ENCODE measurements at places on chromosomes 2 and 18. TPM values are rescaled to one million over a fixed set of nuclear protein-coding genes. Genes with fewer than 3 reads are reported as not detected.

ERFE gene
- total RNA-seq, result 2.8 TPM

TRIM54 gene
- not detected for total RNA-seq

- no peak for DNase-seq
These were observed 1420.3 kb upstream of the PIK3C3 start for GRCh38 chr18:40534723-40535122.

- no peak for DNase-seq
These were observed 354.8 kb downstream of the AKAIN1 start for GRCh38 chr18:4842287-4842686.

- no peak for DNase-seq
These were observed 36.0 kb downstream of the GULP1 start for GRCh38 chr2:188327518-188328213.

DNA sequence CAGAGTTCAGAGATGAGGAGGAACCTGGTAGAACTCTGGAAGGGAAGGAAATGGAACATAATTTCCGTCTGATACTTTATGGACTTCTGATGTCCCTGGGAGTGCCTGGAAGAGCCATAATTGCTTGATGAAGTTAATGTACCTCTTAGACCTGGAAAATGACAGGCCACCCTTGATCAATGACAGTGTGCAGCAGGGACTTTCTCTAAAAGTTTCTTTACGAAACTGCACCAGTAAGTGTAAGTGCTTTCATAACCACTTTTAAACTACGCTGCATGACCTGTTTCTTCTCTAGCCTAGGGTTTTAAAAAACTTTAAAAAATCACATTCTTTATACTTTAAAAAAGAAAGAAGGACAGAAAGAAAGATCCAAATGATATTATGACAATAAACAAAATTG, 164.5 kb downstream of the LPIN1 start:
- no peak for DNase-seq

SALL3 gene
- not detected for total RNA-seq

DNA sequence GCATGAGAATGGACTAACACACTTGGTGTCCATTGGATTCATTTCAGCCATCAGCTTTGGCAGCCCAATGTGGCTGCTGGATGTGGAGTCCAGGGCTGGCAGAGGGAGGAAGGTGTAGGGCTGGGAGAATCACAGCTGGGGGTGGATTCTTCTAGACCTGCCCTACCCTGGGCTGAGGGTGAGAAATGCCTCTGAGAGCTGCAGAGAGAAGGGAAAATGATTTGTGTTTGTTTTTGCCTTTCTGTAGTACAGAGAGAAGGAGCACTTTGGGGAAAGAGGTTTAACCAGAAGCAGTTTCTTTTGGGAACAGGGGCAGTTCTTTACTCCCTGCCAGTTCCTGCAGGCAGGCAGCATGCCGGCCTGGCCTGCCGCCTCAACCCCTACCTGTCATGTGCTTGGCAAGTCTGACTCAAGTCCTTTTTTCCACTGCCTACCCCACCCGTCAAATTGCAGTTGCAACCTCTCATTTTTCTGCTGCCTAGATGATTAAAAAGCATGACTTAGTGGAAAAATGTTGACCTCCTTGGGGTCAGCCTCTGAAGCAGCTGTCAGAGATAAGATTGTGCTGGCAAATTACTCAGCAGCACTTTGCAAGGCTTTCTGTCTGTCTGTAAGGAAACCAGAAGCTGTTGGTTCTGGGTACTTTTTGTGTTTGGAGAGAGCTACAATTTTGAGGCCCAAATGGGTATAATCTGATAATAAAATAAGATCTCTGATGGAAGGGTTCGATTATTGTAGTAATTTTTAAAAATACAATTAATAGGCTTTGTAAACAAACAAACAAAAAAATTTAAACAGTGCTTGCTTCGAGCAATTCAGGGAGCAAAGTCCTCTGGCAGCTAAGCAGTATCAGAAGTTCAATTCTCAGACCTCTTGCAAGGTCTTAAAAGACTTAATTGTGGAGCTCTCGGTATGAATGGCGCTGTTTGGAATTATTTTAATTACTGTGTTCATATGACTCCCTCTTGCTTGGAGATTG, 21.7 kb downstream of the LBH start:
- no peak for DNase-seq

GRCh38 chr2:168849610-168850009, 40.6 kb downstream of the SPC25 start:
- DNase-seq, result no peak

DNA sequence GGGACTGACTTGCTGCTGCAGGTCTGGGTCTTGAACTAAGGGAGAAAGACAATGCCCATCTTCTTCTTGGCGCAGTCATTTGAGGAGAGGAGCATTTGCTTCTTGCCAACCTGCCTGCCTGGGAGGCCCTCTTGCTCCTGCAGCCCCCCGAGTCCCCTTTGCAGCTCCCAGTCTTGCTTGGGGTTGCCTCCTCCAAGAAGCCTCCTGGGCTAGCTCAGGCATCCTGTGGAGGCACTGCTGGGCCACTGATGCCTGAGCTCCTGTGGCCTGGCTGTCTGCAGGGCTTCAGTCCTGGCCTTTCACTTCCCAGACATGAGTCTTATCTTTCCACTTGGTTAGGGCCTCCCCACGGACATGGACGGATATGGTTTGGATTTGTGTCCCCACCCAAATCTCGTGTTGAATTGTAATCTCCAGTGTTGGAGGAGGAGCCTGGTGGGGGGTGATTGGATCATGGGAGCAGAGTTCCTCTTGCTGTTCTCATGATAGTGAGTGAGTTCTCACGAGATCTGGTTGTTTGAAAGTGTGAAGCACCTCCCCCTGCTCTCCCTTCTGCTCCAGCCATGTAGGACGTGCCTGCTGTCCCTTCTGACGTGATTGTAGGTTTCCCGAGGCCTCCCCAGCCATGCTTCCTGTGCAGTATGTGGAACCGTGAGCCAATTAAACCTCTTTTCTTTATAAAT, 17.3 kb downstream of the HPCAL1 start:
- DNase-seq, result no peak

GRCh38 chr2:226580403-226580802, 219.2 kb downstream of the IRS1 start:
- DNase-seq, result no peak

DNA sequence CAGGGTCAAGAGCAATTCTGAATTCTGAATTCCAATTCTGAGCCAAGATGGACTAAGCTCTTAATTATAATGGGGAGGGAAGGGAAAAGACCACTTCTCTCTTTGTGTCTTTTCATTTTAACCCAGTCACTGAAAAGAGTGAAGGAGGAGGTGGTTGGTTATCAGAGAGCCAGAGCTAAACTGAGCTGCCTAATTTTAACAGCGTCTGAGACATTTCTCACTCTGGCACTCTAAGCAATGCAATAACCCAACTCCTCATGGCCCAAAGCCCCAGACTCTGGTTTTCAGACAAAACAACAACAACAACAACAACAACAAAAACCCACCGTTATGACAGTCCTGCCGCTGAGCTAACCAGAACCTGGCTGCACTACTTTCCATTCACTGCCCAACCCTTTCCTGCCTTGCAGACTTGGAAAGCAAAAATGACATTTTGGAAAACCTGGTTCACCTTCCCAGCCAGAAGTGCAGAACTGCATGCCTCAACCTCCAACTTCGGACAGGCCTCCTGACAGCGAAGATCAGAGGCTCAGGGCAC, 1.0 kb downstream of the CHST10 start:
- DNase-seq, result peak; percentile 44

DNA sequence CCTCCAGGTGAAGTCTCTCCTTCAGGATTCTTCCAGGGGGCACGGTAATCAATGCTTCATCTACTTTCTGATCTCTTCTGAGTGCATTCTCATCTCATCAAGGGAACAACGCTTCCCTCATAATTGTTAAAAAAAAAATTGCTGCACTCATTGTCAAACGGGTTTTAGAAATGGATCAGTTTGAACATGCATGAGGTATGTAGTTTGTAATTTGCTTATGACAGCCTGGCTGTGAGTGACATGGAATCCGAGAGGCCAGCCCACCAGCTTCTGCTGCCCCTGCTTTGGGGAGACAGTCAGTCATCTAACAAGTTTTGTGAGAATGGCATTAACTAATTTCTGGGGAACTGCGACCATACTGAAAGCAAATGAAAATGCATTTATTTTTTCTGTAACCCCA, 791.9 kb upstream of the SOX11 start:
- DNase-seq, result no peak

- DNase-seq, result peak; percentile 96
These were observed 7.5 kb downstream of the SERTAD2 start for GRCh38 chr2:64646007-64646880.

MBD2 gene
- 61.3 TPM for total RNA-seq

DNA sequence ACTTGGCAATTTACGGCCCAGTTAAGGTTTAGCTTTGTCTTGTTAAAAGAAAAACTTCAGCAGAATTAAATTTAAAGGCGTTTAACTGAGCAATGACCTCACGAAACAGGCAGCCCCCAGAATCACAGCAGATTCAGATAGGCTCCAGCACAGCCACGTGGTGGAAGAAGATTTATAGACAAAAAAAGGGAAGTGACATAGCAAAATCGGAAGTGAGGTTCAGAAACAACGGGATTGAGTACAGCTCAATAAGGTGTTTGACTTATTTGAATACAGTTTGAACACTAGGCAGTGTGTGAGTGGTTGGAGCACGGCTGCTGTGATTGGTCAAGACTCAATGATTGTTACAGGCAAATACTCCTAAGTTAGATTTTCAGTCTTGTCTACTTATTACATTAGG, 79.8 kb downstream of the MOGAT1 start:
- DNase-seq, result peak; percentile 72

DNA sequence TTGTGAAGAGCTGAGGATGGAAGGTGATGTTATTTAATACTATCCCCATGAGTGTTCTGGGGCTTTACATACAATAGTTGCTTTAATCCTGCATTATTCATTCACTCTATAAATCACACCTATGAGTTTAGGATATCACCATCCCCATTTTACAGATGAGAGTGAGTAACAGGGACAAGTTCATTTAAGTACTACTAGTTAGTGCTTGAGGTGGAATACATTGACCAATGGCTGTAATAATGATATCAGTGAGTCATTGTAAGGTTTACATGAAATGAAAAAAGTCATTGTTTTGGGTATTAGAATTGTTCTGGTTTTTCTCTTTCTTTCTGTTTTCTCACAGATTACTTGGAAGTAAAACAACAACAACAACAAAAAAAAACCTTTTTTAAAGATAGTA, 42.5 kb downstream of the TANC1 start:
- DNase-seq, result no peak

- no peak for DNase-seq
These were observed 34.0 kb downstream of the QPCT start for GRCh38 chr2:37378411-37378810.

DNA sequence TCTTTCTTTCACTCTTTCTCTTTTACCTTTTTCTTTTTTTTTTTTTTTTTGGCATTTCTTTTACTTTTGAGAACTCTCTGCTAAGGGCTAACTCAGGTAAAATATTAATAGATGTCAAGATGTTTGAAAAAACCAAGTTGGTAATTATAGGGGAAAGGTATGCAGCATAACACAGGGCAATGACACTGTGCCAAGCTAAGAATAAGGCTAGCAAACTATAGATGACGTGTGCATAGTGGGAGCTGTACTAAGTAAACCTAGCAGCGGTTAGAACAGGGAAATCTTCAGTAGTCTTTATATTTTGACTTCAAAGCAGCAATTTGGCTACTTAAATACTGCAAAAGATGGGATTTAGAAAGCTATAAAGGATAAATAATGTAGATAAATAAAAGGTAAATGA, 415.4 kb upstream of the RGPD4 start:
- no peak for DNase-seq
